ENCODE measurements at places on chromosomes 3 and 15.

- no peak for DNase-seq
Measured at GRCh38 chr3:86618706-86619105, 372.2 kb downstream of the VGLL3 start.

- DNase-seq = no peak
Measured at GRCh38 chr3:60856257-60857046, 394.8 kb downstream of the FHIT start.

- DNase-seq = no peak
Measured at GRCh38 chr3:126580746-126581145, 22.0 kb upstream of the C3orf22 start.

DNA sequence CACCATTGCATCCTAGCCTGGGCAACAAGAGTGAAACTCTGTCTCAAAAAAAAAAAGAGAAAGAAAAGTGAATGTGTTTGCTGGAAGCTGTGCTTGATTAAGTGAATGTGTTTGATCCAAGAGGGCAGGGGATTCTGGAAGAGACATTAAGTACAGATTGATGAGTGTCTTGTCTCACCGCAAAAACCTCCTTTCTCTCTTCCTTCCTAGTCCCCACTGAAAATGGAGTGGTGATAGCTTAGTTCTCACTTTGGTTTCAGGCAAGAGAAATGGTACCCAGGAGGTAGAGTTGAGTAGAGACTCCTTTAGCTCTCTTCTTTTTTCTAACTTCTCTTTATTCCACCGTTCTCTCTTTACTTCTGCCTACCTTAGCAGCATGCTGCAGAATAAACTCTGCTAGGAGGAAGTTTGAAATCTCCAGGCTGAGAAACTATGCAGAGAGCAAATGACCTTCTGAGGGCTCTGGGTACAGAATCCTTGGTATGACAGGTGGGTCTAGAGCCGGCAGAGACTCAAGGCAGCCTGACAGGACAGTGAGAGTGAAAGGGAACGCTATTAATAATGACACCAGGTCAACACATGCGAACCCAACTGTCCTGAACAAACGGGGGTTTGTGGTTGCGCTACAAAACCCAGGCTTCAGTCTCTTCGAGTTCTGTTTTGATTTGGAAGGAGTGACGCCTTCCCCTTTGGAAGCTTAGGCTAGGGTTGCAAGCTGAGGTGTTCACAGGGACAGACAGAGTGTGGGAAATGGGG, 74.9 kb downstream of the SMAD3 start:
- no peak for DNase-seq

- no peak for DNase-seq
Measured at GRCh38 chr15:75069301-75069925, 46.0 kb downstream of the PPCDC start.

DNA sequence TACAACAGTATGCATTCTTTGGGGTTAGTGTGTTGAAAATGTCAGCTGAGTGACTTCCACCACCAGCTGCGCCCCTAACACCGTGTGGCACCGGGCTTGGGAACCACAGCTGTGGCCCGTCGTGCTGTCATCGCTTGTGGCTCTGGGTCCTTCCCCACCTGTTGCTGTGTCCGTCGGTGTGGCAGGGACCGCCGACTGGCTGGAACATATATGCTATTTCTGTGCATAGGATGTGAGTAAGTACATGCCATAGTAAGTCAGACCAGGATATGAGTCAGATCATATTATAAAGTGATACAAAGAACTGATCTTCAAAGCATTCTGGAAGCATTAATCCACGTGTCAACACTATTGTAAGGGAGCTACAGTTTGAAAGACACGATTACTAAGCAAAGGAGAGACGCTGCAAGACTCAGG, 31.9 kb downstream of the EHD4 start:
- DNase-seq = no peak

Data from erythroblast (primary cell).